ENCODE measurements at places on chromosomes 7 and 10.
A peak's percentile ranks its signal among the peaks of the same experiment; 100 is the strongest.

DNA sequence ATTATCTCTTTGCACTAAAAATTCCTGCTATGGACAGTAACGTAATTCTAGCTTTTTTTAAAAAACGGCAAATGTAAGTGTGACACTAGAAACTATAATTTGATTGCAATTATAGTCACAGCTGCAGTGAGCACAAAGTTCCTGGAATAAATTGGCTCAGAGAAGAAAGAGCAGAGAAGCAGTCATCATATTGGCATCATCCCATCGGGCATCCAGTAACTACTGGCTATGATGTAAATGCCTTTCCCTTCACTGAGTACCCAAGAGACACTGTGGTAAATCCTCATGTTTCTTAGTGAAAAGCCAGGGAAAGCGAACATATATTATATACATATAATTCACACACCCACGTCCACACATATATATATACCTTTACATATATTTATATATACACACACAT, 43.6 kb downstream of the PIP4K2A start:
- no peak overlapping the region for H3K27ac ChIP-seq
- H3K27me3 ChIP-seq: no peaks in the 10 kb centered on the region
- H3K36me3 ChIP-seq: peaks cover 5% of the 10 kb centered on the region
- H3K4me3 ChIP-seq: no peak overlapping the region

- H3K4me1 ChIP-seq: no peaks in the 10 kb centered on the region
- H3K4me3 ChIP-seq: no peak overlapping the region
- no peaks in the 10 kb centered on the region for H3K27me3 ChIP-seq
- no peaks in the 10 kb centered on the region for H3K36me3 ChIP-seq
- no peak for DNase-seq
Observed at GRCh38 chr10:31622978-31623377, 304.0 kb downstream of the ZEB1 start.

- no peak overlapping the region for H3K27ac ChIP-seq
- no peaks in the 10 kb centered on the region for H3K27me3 ChIP-seq
- no peaks in the 10 kb centered on the region for H3K4me1 ChIP-seq
Observed at GRCh38 chr10:64573623-64574325, 1052.6 kb downstream of the REEP3 start.

DNA sequence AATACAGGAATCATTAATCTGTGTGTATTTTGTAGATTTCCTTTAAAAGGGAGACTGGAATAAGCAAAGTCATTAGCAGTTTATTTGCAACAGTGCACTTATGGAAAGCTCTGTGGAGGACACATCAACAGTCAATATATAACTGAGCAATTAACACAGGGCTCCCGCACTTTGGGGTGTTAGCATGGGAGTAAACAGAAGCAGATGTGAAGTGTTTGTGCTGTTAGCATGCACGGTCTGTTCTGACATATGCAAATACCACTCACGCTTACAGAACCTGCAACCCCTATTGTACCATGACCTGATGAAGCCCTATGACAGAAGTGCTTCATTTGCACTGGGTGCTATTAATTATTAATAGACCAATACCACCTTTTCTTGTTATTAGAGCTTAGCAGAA, 118.9 kb downstream of the PPP1R3A start:
- no peaks in the 10 kb centered on the region for H3K4me1 ChIP-seq
- no peak overlapping the region for H3K27ac ChIP-seq
- DNase-seq: no peak
- H3K27me3 ChIP-seq: no peaks in the 10 kb centered on the region

GRCh38 chr10:51073453-51074237, 642 bp upstream of the PRKG1 start:
- no peak overlapping the region for H3K27ac ChIP-seq
- DNase-seq: no peak
- peaks cover 23% of the 10 kb centered on the region for H3K4me1 ChIP-seq
- H3K36me3 ChIP-seq: no peaks in the 10 kb centered on the region

DNA sequence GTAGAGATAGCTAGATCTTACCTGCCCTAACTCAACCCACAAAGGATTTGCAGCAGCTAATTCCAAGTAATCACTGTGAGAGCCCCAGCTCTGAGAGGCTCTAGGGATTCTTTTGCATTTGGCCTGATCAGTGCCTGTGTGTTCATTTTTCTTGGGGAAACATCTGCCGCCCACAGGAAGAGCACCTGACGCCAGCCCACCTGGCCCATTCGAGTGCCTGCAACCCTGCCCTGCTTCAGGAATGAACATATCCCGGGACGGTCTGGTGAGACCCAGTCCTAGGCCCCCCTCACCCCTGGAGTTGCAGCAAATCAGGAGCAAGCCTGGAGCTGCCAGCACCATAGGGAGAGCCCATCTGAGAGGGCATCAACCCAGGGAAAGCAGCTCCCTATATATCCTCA, 38.8 kb downstream of the GSDME start:
- H3K4me3 ChIP-seq: peak overlapping the region; percentile 78
- DNase-seq: no peak
- H3K36me3 ChIP-seq: no peaks in the 10 kb centered on the region
- H3K27ac ChIP-seq: peak overlapping the region; percentile 87
- no peaks in the 10 kb centered on the region for H3K27me3 ChIP-seq

- H3K36me3 ChIP-seq: no peaks in the 10 kb centered on the region
- DNase-seq: peak; percentile 27
- H3K4me3 ChIP-seq: peak overlapping the region; percentile 32
- peak overlapping the region; percentile 22 for H3K27ac ChIP-seq
- H3K4me1 ChIP-seq: peaks cover 9% of the 10 kb centered on the region
- peaks cover 10% of the 10 kb centered on the region for H3K27me3 ChIP-seq
Observed at GRCh38 chr10:35300063-35300699, 36.1 kb upstream of the CCNY start.

GRCh38 chr10:74114041-74114448, 36.6 kb downstream of the AP3M1 start:
- peaks cover 5% of the 10 kb centered on the region for H3K4me1 ChIP-seq
- H3K36me3 ChIP-seq: peaks cover 94% of the 10 kb centered on the region
- no peak for DNase-seq
- no peak overlapping the region for H3K4me3 ChIP-seq

GRCh38 chr7:32066441-32066840, 3.8 kb downstream of the PDE1C start:
- peaks cover 16% of the 10 kb centered on the region for H3K27me3 ChIP-seq
- no peaks in the 10 kb centered on the region for H3K36me3 ChIP-seq
- no peak overlapping the region for H3K4me3 ChIP-seq
- H3K4me1 ChIP-seq: no peaks in the 10 kb centered on the region
- no peak for DNase-seq

DNA sequence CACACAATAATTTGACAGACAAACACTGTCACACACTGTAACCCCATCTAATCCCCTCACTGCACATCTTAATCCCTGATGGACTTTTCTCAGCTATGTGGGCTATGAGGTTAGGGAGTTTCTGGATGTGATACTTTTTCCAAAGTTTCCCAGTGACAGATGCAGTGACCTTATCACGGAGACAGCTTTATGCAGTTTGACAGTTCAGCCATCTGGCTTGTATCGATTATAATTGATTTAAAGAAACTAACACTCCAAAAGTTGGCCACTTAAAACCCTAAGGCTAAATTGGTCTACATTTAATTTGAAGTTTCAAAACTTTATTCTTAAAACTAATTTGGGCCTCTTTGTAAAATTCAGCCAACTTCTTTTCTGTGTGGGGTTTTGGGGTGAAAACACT, 196.7 kb downstream of the SDK1 start:
- no peak overlapping the region for H3K4me3 ChIP-seq
- H3K27me3 ChIP-seq: peaks cover 15% of the 10 kb centered on the region
- no peaks in the 10 kb centered on the region for H3K4me1 ChIP-seq
- DNase-seq: no peak
- peaks cover 10% of the 10 kb centered on the region for H3K36me3 ChIP-seq

DNA sequence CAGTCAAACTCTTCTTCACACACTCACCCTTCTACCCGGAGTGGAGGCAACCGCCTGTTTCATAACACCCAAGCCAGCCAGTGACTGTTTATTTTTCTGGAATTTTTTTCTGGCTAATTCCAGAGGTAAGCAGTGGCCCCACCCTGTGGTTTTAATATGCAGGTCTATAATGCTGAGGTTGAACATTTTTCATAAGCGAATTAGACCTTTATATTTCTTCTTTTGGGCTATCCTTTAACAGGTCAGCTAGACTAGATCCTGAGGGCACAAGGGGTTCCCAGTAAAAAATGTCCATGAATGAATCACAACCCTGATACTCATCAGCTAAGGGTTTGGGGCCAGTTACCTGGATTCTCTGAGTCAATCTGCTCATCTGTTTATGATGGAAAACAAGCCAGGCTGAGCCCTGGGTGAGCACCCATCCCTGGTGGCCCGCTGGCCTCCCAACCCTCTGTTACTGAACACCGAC, 76.2 kb downstream of the GRB10 start:
- no peak overlapping the region for H3K27ac ChIP-seq
- no peaks in the 10 kb centered on the region for H3K36me3 ChIP-seq
- no peaks in the 10 kb centered on the region for H3K4me1 ChIP-seq
- no peak for DNase-seq
- H3K4me3 ChIP-seq: no peak overlapping the region

DNA sequence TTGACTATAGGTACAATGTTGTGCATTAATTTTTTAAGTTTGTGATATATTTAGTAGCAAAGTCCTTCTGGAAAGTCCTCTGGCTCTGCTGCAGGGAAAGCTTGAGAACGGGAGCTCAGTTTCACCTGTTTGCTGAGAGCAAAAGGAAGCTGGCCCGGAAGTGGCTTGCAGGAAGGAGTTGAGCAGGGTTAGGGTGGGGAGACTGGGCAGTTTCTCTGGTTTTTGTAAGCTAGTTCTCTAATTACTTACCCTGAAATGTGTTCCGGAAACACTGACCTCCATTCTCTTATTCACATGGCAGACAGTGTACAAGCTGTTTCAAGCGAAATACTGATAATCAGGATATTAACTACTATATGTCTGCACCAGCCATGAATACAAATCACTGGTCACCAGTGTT, 22.3 kb downstream of the MAP3K8 start:
- DNase-seq: no peak
- peak overlapping the region; percentile 81 for H3K27ac ChIP-seq
- H3K4me3 ChIP-seq: peak overlapping the region; percentile 53
- peaks cover 83% of the 10 kb centered on the region for H3K36me3 ChIP-seq
- peaks cover 46% of the 10 kb centered on the region for H3K4me1 ChIP-seq
- H3K27me3 ChIP-seq: no peaks in the 10 kb centered on the region

- no peaks in the 10 kb centered on the region for H3K36me3 ChIP-seq
- no peak for DNase-seq
- H3K4me3 ChIP-seq: no peak overlapping the region
- H3K4me1 ChIP-seq: peaks cover 4% of the 10 kb centered on the region
- no peak overlapping the region for H3K27ac ChIP-seq
Observed at GRCh38 chr10:86728056-86728455, 28.4 kb upstream of the BMPR1A start.

All from activated B cell treated with CpG ODN at 0.5 μM for 24 hours (primary cell).